ENCODE measurements at places on chromosomes 6 and 20.

- H3K36me3 ChIP-seq, result peaks cover 2% of the 10 kb centered on the region
- H3K4me1 ChIP-seq, result no peaks in the 10 kb centered on the region
- no peak for DNase-seq
- no peak overlapping the region for H3K4me3 ChIP-seq
- H3K27me3 ChIP-seq, result no peaks in the 10 kb centered on the region
These were observed 735.7 kb upstream of the HS3ST5 start for GRCh38 chr6:115078555-115078954.

GRCh38 chr20:25032065-25032477 lies 25.9 kb downstream of the ACSS1 start:
- H3K27ac ChIP-seq, result peak overlapping the region; percentile 57
- no peak overlapping the region for H3K4me3 ChIP-seq
- no peak for DNase-seq
- no peaks in the 10 kb centered on the region for H3K27me3 ChIP-seq
- H3K4me1 ChIP-seq, result peaks cover 34% of the 10 kb centered on the region

DNA sequence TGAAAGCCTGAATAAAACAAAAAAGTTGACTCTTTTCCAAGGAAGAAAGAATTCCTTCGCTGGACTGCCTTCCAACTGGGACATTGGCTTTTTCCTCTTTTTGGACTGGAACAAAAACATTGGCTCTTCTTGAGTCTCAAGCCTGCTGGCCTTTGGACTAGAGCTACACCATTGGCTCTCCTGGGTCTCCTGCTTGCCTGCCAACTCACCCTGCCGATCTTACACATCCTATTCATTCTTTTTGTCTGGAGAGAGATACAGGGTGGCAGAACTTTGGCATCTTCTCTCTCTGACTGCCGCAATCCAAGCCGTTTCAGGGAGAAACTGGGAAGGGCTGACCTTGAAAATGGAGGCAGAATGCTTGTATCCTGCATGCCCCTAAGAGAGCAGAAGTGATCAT lies 20.2 kb downstream of the DDO start:
- H3K36me3 ChIP-seq, result no peaks in the 10 kb centered on the region
- H3K4me3 ChIP-seq, result no peak overlapping the region
- no peak overlapping the region for H3K27ac ChIP-seq
- no peak for DNase-seq
- peaks cover 21% of the 10 kb centered on the region for H3K27me3 ChIP-seq
- H3K4me1 ChIP-seq, result peaks cover 5% of the 10 kb centered on the region

GRCh38 chr6:390914-391558 lies 516 bp upstream of the IRF4 start:
- DNase-seq, result no peak
- H3K4me3 ChIP-seq, result peak overlapping the region; percentile 93
- peaks cover 33% of the 10 kb centered on the region for H3K4me1 ChIP-seq
- peaks cover 3% of the 10 kb centered on the region for H3K36me3 ChIP-seq

- peaks cover 16% of the 10 kb centered on the region for H3K4me1 ChIP-seq
- no peak overlapping the region for H3K4me3 ChIP-seq
- no peak overlapping the region for H3K27ac ChIP-seq
- no peak for DNase-seq
- no peaks in the 10 kb centered on the region for H3K27me3 ChIP-seq
These were observed 9.1 kb downstream of the MTG2 start for GRCh38 chr20:62191781-62192559.

- no peak for DNase-seq
- peaks cover 6% of the 10 kb centered on the region for H3K36me3 ChIP-seq
- no peak overlapping the region for H3K4me3 ChIP-seq
- H3K27ac ChIP-seq, result peak overlapping the region; percentile 89
- H3K27me3 ChIP-seq, result no peaks in the 10 kb centered on the region
These were observed 534 bp upstream of the EFCAB8 start for GRCh38 chr20:32858189-32858588.

- H3K27me3 ChIP-seq, result no peaks in the 10 kb centered on the region
- no peak overlapping the region for H3K27ac ChIP-seq
- no peaks in the 10 kb centered on the region for H3K4me1 ChIP-seq
- H3K4me3 ChIP-seq, result no peak overlapping the region
These were observed 206.8 kb upstream of the PLCB4 start for GRCh38 chr20:8862092-8862491.

- H3K4me1 ChIP-seq, result peaks cover 25% of the 10 kb centered on the region
- DNase-seq, result peak; percentile 75
- H3K27me3 ChIP-seq, result no peaks in the 10 kb centered on the region
- no peaks in the 10 kb centered on the region for H3K36me3 ChIP-seq
These were observed 26.1 kb downstream of the TTLL2 start for GRCh38 chr6:167350731-167351655.

DNA sequence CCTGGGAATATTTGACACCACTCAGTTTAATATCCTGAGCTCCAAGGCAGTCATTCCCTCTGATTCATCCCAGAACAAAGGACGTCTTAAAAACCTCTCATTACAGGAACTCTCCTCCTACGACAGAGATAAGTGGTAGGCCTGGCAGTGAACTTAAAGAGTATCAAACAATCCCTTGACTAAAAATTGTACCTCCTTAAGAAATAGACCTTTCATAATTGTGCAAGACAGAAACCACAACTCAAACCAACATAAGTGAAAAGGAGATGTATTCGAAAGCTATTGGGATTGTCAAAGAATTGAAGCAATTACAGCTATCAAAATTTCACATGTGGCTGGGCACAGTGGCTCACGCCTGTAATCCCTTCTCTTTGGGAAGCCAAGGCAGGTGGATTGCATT lies 19.1 kb upstream of the BNIP5 start:
- no peaks in the 10 kb centered on the region for H3K36me3 ChIP-seq
- H3K4me3 ChIP-seq, result no peak overlapping the region
- H3K4me1 ChIP-seq, result peaks cover 5% of the 10 kb centered on the region
- H3K27me3 ChIP-seq, result peaks cover 17% of the 10 kb centered on the region
- H3K27ac ChIP-seq, result no peak overlapping the region
- DNase-seq, result no peak

DNA sequence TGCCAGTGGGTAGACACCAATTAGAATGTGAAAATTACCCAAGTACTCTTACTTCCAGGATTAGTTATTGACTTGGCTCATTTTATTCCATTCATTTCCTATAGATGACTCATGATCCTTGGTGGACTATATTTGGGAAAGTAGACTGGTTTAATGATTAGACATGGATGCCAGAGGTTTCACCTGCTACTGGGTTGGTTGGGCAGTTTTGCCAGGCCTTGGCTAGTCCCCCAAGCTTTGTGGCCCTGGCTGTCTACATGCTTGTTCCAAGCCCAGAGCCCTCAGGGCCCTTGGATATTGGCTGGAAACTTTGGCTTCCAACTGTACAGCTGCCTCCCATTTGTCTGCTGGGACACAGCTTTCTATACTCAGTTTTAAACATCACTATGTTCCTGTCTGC lies 104.1 kb downstream of the ZFP64 start:
- peaks cover 9% of the 10 kb centered on the region for H3K36me3 ChIP-seq
- DNase-seq, result no peak
- H3K4me1 ChIP-seq, result peaks cover 5% of the 10 kb centered on the region
- no peak overlapping the region for H3K27ac ChIP-seq

Data from T-helper 17 cell (primary cell).